ENCODE measurements at places on chromosomes 13 and 19.
A peak's percentile ranks its signal among the peaks of the same experiment; 100 is the strongest.

- no peak for DNase-seq
Measured at GRCh38 chr19:7832009-7832408, 2.0 kb downstream of the EVI5L start.

DNA sequence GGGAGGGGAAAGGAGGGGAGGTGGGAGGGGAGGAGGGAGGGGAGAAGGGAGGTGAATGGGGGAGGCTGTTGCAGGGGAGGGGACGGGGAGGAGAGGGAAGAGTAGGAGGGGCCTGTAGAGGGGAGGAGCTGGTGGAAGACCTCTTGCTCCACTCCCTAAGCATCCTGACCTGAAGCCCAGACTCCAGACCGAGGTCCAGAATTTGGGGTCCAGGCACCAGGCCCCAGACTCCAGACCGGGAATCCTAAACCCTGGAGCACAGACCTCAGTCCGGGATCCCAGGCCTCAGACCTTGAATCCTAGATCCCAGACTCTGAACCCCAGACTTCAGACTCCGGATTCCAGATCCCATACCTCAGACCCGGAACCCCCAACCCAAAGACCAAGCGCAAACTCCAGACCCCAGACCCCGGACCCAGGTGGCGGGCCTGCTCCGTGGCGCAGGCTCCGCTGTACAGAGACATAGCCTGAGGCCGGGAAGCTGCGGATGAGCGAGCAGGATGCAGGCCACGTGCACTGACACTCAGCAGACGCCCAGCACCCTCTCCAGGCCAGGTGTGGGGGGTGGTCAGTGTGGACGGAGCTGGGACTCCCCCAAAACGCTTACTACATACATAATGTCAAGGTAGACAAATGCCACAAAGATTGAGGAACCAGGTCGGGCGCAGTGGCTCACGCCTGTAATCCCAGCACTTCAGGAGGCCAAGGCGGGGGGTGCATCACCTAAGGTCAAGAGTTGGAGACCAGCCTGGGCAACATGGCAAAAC, 710 bp upstream of the BTBD2 start:
- no peak for DNase-seq

GRCh38 chr19:47039239-47039874, 9.1 kb downstream of the TMEM160 start:
- DNase-seq: no peak

GRCh38 chr19:49534632-49535385, 7.0 kb downstream of the RCN3 start:
- DNase-seq: no peak

GRCh38 chr13:107102676-107103075, 534.7 kb upstream of the ARGLU1 start:
- no peak for DNase-seq

DNA sequence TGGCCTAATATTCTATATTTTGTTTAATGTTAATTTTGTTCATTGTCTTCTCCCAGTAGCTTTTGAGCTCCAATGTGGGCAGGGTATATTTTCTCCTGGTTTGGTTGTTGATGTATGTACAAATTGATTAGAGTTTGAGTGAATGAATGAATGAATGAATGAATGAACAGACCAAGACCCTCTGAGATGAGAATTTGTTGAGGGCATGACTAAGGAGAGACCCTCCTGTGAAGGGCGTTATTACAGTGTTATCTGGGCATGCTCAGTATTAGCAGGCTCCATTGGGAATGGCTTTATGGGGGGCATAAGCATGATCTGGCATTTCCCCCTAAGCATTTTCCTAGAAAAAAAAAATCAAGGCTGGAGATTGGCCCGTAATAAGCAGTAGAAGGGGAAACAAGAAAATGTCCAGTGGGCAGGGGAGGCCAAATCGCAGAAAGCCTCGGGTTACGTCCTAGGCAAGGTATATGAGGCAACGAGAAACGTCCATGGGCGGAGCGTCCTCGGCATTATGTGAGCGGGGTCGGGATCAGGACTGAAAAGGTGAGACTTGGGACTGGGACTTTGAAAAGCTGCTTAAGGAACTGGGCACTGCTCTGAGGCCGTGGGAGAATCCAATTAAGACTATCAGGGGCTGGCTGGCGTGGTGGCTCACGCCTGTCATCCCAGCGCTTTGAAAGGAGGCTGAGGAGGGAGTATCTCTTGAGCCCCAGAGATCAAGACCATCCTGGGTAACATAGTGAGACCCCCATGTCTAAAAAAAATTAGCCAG, 904 bp upstream of the ARHGAP33 start:
- no peak for DNase-seq

DNA sequence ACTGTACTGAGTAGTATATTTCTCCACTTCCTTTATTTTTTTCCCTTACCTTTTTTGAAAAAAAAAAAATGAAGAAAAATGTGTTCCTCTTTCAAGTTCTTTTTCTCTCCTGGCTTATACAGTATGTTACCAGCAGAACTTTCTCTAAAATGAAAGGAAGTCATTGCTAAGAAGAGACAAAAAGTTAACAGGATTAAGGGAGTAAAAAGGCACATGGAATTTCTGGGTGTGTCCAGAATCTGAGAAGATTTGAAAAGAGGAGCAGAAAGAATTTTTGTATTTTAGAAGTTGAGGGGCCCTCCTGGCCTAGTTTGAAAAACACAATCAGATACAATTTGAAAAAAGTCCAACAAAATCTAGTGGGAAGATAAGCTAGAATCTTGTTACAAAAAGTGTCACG, 21.0 kb upstream of the TRIM13 start:
- DNase-seq: no peak

- DNase-seq: no peak
Measured at GRCh38 chr13:44769686-44770085, 193.6 kb upstream of the TSC22D1 start.

DNA sequence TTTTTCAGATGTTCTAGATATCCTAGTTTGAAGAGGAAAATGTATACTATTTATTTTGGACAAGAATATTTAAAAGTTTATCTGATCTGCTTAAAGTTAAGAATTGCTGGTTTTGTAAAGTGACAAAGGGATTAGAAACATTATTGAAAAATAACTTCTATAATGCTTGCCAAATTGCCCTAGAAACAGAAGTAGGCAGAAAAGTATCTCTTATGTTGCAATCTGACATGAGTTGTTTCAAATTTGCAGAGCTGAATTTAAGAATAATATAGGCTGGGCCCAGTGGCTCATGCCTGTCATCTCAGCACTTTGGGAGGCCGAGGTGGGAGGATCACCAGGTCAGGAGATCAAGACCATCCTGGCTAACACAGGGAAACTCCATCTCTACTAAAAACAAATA, 777.1 kb downstream of the LIG4 start:
- DNase-seq: no peak

GRCh38 chr13:28655561-28655960, 3.4 kb upstream of the POMP start:
- DNase-seq: no peak

GRCh38 chr13:33869005-33869404, 51.1 kb downstream of the RFC3 start:
- no peak for DNase-seq

GRCh38 chr13:47044842-47045241, 148.0 kb upstream of the HTR2A start:
- no peak for DNase-seq

GRCh38 chr19:2495130-2495641, 19.3 kb downstream of the GADD45B start:
- no peak for DNase-seq

- no peak for DNase-seq
Measured at GRCh38 chr19:1265615-1266128, 3.5 kb upstream of the CIRBP start.

GRCh38 chr19:10797541-10798256, 38.3 kb downstream of the TMED1 start:
- DNase-seq: peak; percentile 75

GRCh38 chr13:27790523-27790922, 1.8 kb upstream of the GSX1 start:
- no peak for DNase-seq

DNA sequence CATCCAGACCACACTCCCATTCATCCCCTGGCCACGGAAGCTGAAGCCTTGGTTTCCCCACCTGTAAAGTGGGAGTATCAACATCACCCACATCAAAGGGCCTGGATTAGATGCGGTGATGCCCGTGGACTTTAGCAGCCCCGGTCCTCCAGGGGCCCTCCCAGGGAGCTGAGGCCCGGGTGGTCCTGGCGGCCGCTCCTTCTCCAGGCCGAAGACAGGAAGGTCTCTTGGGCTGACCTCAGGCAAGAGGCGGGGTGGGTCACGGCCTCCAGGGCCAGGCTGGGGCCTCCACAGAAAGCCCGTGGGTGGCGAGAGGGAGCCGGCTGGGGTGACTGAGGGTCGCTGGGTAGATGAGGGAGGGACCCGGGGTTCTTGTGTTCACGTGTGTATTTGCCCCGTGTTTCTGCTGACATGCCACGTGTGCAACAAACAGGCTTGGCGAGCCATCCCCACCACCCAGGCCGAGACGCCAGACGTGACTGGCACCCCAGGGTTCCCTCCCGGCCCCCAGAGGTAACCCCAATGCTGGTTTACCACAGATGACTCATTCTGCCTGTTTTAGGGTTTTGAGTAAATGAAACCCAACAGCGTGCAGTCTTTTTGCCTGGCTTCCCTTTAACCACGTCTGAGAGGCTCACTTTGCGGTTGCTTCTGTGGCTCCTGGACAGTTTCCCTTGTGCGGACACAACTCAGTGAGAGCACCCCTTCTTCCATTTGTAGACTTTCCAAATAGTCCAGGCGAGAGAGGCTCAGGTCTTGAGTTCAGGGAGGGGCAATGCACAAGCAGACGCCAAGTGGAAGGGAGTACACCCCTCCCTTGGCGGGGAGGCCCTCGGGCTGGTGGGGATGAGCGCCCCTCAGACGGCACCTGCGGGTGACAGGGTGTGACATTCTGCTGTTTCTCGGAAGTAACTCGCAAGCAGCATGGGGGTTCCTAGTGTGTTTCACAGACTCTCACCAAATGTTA, 42.9 kb downstream of the C13orf46 start:
- DNase-seq: peak; percentile 8

- DNase-seq: no peak
Measured at GRCh38 chr19:48844472-48844871, 8.2 kb upstream of the HSD17B14 start.

DNA sequence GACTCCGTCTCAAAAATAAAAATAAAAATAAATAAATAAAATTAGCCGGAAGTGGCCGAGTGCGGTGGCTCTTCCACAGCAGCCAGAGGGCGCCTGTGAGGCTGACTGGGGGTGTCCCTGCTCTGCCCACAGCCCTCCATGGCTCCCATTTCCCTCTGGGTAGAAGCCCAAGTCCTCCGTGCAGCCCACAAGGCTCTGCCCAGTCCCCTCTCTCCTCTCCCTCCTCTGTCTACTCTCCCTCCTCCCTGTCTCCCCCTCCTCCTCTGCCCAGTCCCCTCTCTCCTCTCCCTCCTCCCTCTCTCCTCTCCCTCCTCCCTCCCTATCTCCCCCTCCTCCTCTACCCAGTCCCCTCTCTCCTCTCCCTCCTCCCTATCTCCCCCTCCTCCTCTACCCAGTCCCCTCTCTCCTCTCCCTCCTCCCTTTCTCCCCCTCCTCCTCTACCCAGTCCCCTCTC, 20.4 kb downstream of the MISP start:
- DNase-seq: peak; percentile 10

DNA sequence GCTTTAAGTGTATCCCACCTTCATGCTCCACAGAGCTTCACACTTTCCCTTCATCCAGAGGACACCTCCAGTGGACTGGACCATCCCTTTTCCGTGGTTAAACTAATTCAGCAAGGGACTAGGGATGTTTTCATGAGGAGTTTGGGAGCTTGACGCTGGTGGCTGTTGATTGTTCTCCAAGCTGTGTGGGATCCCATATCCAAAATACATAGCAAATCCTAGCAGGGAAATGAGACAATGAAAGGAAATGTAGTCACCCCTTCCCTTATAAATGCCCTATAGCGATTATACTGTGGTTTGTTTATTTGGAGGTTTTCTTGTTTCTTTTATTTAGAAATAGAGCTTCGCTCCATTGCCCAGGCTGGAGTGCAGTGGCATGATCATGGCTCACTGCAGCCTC, 31.6 kb upstream of the DPRX start:
- DNase-seq: no peak

GRCh38 chr13:79060216-79060615, 345.8 kb downstream of the RBM26 start:
- no peak for DNase-seq

DNA sequence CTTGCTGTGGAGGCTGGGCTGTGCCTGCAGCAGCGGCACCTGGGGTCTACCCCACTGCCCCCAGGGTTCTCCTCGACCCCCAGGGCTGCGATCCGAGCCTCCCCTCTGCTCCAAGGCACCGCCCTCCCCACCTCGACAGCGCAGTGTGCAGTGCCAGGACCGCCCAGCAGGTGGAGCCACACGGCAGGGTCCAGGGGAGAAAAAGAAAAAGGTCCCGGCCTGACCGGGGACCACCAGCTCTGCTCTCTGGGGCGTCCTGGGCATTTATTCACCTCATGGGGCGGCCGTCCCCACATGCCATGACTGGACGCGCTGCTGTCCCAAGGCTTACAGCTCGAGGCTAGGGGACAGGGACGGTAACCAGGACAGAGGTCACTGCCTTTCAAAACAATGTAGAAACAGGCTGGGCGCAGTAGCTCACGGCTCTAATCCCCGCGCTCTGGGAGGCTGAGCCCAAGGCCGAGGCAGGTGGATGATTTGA, 10.6 kb downstream of the REXO1 start:
- DNase-seq: no peak

- DNase-seq: no peak
Measured at GRCh38 chr13:23921451-23921888, 24.2 kb upstream of the C1QTNF9B start.
